ENCODE measurements at places on chromosomes 12 and 14.
A peak's percentile ranks its signal among the peaks of the same experiment; 100 is the strongest.

DNA sequence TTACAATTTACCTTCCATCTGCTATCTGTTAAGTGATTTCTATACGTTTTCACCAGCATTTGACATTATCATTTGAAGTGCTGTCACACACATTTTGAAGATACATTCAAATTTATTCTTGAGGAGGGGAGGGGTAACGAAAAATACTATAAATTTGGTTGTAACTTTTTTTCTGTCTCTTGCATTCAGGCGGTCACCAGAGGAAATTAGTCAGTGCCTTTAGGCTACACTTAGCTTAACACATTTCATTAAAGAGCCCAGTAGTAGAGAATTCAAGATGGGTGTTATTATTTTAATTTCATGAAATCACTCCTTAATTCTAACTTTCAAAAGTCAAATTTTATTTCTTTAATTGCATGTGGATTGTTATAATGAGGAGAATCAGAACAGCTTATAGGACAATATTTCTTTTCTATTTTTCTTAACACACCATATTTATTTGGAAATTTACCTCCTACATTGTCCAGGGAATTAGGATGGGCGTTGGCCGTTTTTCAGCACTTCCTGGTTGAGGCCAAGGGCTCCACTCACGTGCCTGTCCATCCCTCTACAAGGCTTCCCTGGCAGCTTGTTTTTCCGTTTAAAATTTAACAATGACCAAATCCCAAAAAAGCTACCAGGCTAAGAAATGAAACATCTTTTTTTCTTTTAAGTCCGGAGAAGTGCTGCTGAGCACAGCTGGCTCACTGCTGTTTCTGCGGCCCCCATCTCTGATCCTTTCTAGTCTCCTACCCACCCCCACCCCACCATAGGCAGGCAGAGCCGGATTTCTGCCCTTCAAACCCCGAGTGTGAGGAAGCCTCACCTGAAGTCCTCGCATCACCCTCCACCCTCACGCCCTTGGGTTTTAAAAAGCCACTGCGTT is 1.1 kb upstream of the FAR2 start:
- H3K4me3 ChIP-seq: peak overlapping the region; percentile 69
- no peaks in the 10 kb centered on the region for H3K36me3 ChIP-seq
- H3K27me3 ChIP-seq: no peaks in the 10 kb centered on the region
- H3K4me1 ChIP-seq: peaks cover 3% of the 10 kb centered on the region
- no peak overlapping the region for H3K27ac ChIP-seq

DNA sequence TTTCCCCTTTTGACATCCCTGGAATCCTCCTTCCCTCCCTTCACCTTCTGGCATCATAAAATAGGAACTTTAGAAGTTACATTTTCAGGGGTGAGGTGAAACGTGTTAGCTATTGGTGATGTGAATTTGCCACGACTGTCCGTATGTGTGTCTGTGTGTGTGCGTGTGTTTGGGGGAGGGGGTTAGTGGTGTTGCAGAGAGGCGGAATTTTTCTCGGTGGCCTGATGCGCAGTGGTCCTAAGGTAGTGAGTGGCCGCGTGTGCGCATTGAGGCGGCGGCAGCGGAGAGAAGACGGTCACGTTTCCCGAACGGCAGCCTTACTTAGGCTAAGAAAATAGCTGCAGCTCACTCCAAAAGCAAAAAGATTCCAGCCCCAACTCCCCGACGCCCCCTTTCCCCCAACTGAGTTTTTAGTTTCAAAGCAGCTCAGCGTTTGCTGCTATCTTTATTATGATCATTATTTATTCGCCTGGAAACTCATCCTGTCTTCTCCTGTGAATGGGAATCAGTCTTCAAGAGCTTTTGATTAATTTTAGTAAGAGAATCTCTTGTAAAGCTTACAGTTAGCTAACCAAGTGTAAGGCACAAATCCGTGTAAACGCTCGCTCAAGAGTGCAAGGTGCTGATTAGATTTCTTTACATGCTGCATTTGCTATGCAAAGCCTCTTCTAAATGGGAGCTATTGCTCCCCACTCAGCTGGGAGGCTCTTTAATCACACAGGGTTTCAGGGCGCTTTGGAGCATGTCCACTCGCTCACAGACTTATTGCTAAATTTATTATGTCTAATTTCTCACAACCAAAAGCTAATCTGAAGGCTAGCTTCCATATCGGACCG is 4.7 kb downstream of the FLRT2 start:
- H3K4me1 ChIP-seq: no peaks in the 10 kb centered on the region
- H3K27me3 ChIP-seq: no peaks in the 10 kb centered on the region
- peak overlapping the region; percentile 70 for H3K4me3 ChIP-seq

DNA sequence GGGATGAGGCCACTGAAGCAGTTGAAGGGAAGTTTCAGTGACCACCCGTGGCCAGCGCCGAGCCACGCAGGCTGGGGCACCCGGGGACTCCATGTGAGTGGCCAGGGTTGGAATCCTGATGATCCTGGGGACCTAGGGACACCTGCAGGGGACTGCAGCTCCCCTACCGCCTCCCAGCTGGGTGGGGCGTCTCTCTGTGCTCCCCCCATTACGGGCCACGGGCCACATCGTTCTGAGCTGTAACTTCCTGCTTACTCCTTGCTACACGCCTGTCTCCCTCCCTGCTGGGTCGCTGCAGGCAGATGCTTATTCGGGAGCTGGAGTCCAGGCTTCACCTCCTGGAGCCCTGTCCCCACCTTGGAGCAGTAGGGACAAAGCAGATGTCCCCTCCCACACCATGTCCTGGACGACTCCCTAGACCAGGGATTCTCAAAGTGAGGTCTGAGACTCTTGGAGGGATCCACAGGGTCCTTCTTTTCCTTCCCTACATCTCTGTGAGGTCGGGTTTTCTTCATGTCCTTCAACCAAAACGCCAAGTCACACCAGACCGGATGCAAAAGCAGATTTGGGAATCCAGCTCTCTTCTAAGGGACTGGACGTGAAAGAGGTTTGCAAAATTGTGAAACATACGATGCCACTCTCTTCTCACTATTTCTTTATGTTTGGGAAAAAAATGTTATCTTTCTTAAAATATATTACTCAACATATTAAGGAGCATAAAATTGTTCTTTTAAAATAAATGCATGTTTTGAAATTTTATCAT is 85.9 kb upstream of the NCOR2 start:
- H3K4me3 ChIP-seq: no peak overlapping the region
- H3K36me3 ChIP-seq: no peaks in the 10 kb centered on the region
- H3K4me1 ChIP-seq: peaks cover 12% of the 10 kb centered on the region
- no peaks in the 10 kb centered on the region for H3K27me3 ChIP-seq
- DNase-seq: no peak

- no peak for DNase-seq
- no peaks in the 10 kb centered on the region for H3K27me3 ChIP-seq
- no peak overlapping the region for H3K4me3 ChIP-seq
- no peak overlapping the region for H3K27ac ChIP-seq
- no peaks in the 10 kb centered on the region for H3K36me3 ChIP-seq
- peaks cover 2% of the 10 kb centered on the region for H3K4me1 ChIP-seq
These were observed 97.7 kb upstream of the OVCH1 start for GRCh38 chr12:29595071-29595755.

- no peak overlapping the region for H3K4me3 ChIP-seq
- H3K4me1 ChIP-seq: peaks cover 4% of the 10 kb centered on the region
- no peak for DNase-seq
- no peaks in the 10 kb centered on the region for H3K36me3 ChIP-seq
These were observed 26.9 kb downstream of the ZDHHC17 start for GRCh38 chr12:76790564-76791552.

DNA sequence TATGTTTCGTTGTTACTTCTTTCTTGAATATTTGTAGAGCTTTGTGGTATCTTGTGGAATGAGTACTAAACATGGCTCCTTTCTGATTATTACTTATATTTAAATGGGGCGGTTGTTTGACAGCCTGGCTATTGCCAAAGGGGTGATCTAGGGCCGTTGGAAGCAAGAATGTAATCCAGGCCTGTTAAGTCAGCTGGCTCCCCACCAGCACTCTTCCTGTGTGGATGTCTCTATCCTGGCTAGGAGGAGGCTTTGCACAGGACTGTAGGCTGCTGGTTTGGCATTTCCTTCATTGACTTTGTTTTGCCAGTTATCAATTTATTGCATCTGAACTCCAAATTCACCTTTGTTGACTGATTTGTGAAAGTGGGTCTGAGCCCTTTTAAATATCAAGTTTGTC is 5.6 kb downstream of the FAM234B start:
- no peaks in the 10 kb centered on the region for H3K36me3 ChIP-seq
- H3K4me1 ChIP-seq: no peaks in the 10 kb centered on the region
- no peak for DNase-seq
- no peaks in the 10 kb centered on the region for H3K27me3 ChIP-seq
- H3K27ac ChIP-seq: no peak overlapping the region

DNA sequence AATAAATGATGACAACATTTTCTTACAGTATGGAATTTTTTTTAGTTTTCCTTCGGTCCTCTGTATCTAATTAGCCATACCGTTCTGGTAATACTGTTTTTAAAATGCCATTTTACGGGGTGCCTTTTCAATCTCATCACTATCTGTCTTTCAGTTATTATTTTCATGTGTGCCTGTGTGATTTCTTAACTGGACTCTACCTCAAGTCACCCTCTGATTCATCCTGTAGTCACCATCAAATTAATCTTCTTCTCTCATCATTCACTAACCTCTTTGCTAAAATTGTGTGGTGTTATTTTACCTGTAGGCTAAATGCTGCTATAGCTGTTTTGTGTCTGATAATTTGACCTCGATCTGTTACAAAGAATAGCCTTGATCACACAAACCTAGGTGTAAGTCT is 16.0 kb upstream of the CCT2 start:
- no peak overlapping the region for H3K27ac ChIP-seq
- H3K36me3 ChIP-seq: no peaks in the 10 kb centered on the region
- no peaks in the 10 kb centered on the region for H3K4me1 ChIP-seq
- DNase-seq: no peak
- no peak overlapping the region for H3K4me3 ChIP-seq

- no peak overlapping the region for H3K27ac ChIP-seq
- H3K4me1 ChIP-seq: no peaks in the 10 kb centered on the region
- no peak overlapping the region for H3K4me3 ChIP-seq
- no peaks in the 10 kb centered on the region for H3K36me3 ChIP-seq
- no peak for DNase-seq
These were observed 12.6 kb downstream of the SFSWAP start for GRCh38 chr12:131723532-131723931.

- no peak overlapping the region for H3K4me3 ChIP-seq
- no peak overlapping the region for H3K27ac ChIP-seq
- H3K36me3 ChIP-seq: no peaks in the 10 kb centered on the region
- DNase-seq: no peak
- H3K27me3 ChIP-seq: no peaks in the 10 kb centered on the region
These were observed 60.8 kb upstream of the HSPB8 start for GRCh38 chr12:119117936-119118335.

DNA sequence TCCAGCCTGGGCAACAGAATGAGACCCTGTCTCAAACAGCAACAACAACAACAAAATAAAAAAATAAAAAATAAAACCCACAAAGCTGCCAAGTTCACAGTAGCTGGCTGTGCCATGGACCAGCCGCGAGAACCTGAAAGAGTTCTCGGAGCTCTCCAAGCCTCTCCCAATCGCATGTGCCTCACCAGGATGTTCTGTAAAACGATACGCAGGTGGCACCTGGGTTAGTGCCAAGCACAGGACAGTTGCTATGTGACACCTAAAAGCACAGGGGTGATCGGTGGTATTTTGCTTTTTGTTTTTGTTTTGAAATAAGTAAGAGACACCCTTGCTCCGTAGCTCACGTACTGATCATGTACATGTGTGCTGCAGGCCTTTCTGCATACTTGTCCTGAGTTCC is 52.4 kb downstream of the RFLNA start:
- H3K36me3 ChIP-seq: no peaks in the 10 kb centered on the region
- H3K27me3 ChIP-seq: no peaks in the 10 kb centered on the region
- no peak overlapping the region for H3K27ac ChIP-seq
- H3K4me1 ChIP-seq: no peaks in the 10 kb centered on the region
- no peak for DNase-seq

DNA sequence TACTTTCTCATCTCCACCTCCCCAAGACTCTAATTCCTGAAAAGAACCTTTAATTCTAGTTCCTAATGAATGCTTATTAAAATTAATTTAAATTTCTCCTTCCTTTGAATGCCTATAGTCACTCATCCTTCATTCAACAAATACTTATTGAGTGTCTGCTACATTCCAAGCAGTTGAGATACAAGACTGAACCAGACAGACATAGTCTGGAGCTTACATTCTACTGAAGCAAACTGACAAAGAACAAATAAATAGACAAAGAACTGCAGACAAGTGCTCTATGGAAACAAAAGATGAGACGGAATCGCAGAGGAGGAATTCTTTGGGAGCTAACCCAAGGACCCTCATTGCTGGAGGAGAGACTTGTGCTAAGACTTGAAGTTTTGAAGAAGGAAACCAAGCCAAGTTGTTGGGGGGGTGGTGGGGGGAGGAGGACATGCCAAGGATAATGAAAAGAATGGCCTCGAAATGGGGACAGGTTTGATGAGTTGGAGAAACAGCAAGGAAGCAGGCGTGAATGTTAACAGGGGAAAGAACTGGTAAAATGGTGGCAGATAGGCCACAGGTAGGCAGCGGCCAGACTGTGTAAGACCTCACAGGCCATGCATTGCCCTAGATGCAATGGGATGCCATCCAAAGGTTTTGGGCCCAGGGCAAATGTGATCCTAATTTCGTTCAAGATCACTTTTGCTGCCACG is 9.7 kb upstream of the TDG start:
- no peaks in the 10 kb centered on the region for H3K36me3 ChIP-seq

DNA sequence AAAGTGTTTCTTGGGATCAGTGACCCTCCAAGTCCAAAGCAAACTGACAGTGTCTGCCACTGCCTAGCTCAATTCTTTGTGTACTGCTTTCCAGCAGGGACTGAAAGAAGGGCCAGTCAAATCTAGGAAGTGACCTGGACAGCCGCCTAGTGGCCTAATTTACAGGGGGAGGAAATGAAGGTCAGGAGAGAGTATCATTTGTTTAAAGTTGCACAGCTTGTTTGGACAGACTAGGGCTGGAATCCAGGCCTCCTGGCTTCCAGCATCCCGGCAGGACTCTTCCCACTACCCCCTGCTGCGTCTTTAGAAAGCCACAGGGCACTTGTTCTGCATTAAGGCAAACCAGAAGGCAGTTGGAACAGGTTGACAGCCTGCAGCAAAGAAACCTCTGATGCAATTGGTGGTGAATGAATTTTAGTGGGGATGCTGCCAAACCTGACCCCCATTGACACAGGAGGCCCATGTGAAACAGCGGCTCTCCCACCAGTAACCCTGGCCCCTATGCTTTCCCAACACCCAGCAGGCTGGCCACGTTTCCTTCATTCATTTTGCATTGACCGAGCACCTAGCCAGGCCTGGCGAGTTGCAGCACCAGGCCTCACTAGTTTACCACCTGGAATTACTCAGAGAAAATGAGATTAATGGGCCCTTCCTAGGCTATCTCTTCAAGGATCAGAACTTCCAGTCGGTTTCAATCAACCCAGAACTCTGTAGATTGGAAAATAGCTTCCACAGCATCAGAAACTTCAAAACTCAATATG is 28.2 kb downstream of the GALNT16 start:
- H3K27me3 ChIP-seq: no peaks in the 10 kb centered on the region
- H3K4me3 ChIP-seq: no peak overlapping the region
- DNase-seq: peak; percentile 66
- peaks cover 10% of the 10 kb centered on the region for H3K4me1 ChIP-seq
- H3K36me3 ChIP-seq: no peaks in the 10 kb centered on the region
- peak overlapping the region; percentile 34 for H3K27ac ChIP-seq

- H3K36me3 ChIP-seq: no peaks in the 10 kb centered on the region
- no peak overlapping the region for H3K27ac ChIP-seq
- peaks cover 2% of the 10 kb centered on the region for H3K4me1 ChIP-seq
- no peaks in the 10 kb centered on the region for H3K27me3 ChIP-seq
- DNase-seq: no peak
These were observed 65.6 kb upstream of the YARS2 start for GRCh38 chr12:32821293-32821692.

- H3K4me1 ChIP-seq: no peaks in the 10 kb centered on the region
- H3K36me3 ChIP-seq: no peaks in the 10 kb centered on the region
- H3K27ac ChIP-seq: no peak overlapping the region
- no peak overlapping the region for H3K4me3 ChIP-seq
- H3K27me3 ChIP-seq: no peaks in the 10 kb centered on the region
- DNase-seq: no peak
These were observed 404.8 kb downstream of the ATP23 start for GRCh38 chr12:58346032-58346632.
